Left colon (tissue), 2 donors: ENCODE measurements at places on chromosomes 5 and 9.

DNA sequence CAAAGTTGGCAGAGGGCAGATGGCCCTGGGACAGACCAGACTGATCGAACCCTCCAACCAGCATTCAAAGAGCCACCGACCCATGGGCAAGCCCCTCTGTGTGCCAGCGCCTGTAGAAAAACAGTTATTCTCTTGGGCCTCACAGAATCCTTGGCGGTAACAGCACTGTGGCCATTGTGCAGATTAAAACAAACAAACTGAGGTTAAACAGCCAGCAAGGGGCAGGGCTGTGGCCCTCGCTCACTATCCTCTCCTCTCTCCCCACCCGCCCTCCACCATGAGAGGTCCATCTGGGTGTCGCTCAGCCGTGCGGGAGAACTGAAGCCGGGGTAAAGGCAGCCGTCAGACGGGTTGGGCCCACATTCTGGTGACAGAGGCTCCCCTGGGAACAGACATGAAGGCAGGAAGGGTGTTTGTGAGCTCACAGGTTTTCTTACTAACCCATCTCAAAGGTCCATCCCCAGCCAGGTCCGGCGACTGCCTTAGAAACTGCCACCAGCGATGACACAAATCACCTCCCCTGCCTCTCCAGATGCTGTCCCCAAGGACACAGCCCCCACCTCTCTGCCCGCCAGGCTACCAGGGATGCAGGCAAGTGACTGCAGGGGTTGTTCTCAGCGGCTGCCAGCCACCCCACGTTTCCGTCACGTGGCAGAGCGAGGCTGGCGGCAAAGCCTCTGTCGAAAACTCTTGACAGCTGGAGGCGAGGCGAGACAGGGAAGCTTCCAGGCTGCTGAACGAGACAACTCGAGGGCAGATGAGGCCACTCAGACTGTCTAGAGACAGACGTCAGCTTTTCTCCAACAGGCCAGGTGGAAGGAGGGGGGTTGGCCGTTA lies 75.8 kb upstream of the SARDH start:
- no peak for DNase-seq

DNA sequence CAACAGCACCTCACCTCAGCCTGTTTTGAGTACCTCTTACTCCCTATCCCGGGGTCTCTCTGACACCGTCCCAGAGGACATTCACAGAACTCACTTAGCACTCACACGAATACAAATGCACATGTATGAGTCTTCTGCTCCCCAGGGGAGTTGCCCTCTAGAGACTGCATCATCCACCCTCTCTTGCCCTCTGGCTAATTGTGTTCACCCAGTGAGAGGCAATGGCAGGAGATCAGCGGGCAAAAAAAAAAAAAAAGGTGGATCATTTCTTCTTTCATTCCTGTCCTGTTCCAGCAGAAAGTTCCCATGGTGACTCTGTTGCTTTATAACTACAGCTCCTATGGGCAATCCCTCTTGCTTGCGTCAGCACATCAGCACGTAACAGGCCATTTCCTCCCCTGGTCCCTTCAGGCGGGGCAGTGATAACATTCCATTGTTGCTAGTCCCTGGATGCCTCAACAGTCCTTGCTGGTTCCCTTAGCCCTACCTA lies 23.5 kb upstream of the SNX2 start:
- no peak for DNase-seq

- no peak for DNase-seq
Measured at GRCh38 chr5:45385321-45386058, 310.7 kb downstream of the HCN1 start.

DNA sequence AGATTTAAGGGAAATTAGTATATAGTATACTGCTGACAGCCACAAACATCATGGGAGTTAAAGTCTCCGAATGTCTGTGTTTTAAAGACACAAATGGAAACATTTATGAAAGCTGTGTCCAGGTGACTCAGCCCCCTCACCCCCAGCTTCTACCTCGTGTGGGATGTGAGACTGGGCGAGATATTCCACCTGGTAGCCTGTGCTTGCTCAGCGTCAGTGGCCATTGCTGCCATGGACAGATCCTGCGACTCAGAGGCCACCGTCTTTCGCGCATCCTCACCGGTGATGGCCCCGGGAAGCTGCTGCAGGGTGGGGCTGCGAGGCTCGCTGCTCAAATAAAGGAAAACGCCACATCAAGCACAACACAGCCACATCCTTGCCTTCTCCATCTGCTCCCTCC lies 31.2 kb upstream of the EXOC3 start:
- DNase-seq, result no peak

- no peak for DNase-seq
Measured at GRCh38 chr9:70060883-70061507, 17.3 kb downstream of the MAMDC2 start.

DNA sequence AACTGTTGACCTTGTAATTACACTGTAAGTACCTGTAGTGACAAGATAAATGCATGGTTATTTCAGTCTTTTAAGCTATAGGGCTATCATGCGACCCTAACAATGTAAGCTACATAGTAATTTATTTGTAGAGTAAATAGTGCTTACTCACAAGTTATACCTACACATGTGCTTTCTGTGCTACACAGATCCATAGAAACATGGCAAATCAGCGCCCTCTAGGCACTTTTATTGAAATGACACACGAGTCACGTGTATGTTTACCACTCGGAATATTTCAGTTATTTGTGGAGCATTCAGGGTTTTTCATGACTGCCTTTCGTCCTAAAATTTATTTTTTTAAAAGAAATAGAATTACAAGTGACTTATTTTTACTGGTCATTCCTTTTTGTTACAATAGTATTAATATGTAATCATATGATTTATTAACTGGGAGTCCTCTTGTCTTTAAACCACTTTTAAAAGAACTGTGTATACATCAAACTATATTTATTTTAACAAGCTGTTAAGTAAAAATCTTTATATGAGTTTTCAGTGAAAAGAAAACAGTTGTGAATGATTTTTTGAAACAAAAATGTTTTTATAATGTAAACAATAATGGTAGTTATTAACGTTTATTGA lies 1242.3 kb upstream of the WWC1 start:
- DNase-seq, result peak; percentile 43

- DNase-seq, result no peak
Measured at GRCh38 chr9:18362901-18363685, 110.9 kb upstream of the ADAMTSL1 start.

GRCh38 chr5:112799661-112800060 lies 61.4 kb upstream of the SRP19 start:
- DNase-seq, result no peak

- no peak for DNase-seq
Measured at GRCh38 chr5:108193021-108193795, 188.7 kb downstream of the FBXL17 start.

DNA sequence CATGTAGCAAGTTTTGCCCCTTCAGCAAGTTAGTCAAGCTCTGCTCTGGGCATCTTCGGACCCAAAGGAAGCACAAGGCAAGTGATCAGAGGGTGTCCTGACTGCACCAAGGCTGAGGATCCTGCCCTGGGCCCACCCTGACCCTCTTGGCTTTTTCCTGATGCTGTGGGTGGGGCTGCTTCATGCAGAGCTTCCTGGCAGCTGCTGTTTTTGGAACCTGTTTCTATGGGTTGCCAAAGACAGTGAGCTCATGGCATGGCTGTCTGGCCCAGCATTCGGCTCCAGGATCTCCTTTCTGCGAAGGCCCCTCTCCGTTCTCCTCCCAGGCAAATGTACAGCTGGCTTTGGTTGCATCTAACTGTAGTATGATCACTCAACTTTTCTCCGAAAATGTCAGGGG lies 497.9 kb downstream of the ARHGEF28 start:
- DNase-seq, result no peak

- DNase-seq, result no peak
Measured at GRCh38 chr5:159678657-159679392, 237.5 kb upstream of the ADRA1B start.

- DNase-seq, result no peak
Measured at GRCh38 chr5:150791536-150791935, 13.0 kb downstream of the SMIM3 start.

DNA sequence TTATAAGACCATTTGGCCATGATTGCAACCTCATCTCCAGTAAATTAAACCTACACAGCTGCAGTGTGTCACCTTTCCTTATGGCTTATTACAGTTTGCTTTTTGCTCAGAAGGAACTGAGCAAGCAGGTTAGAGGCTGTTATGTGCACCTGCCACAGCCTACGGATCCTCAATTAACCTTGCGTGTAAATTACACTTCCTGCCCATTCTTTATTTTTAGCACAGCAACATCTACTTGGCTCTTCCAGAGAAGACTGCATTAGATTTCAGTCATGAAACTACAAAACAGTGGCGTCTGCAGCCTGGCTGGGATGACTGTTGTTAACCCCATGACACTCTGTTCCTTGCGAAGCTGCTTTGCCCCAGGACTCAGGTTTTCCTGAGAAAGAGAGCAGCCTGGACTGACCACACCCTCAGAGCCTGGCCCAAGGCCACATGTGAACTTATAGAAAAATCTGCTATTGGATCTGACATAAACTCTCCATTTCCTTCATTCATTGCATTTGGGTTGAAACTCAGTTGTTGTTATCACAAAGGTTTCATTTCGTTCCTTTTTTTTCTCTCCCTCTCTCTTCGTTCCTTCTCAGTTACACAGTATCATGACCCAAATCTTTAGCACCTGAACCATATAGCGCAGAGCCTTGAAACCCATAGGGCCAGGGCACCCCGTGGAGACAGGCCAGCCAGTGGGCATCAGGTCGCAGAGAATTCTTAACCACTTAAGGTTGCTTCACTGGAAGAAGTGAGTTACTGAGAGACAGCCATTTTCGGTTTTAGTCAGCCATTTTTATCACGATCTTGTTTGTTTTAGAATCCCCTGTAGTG lies 138.6 kb downstream of the PALM2AKAP2 start:
- DNase-seq, result peak; percentile 43

DNA sequence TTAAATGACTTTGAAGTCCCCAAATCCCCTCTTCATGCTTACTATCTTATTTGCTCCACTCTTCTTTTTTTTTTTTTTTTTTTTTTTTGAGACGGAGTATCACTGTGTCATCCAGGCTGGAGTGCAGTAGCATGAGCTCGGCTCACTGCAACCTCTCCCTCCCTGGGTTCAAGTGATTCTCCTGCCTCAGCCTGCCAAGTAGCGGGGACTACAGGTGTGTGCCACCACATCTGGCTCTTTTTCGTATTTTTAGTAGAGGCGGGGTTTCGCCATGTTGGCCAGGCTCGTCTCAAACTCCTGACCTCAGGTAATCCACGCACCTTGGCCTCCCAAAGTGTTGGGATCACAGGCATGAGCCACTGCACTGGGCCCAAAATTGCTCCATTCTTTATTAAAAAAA lies 51.0 kb downstream of the ST8SIA4 start:
- no peak for DNase-seq

DNA sequence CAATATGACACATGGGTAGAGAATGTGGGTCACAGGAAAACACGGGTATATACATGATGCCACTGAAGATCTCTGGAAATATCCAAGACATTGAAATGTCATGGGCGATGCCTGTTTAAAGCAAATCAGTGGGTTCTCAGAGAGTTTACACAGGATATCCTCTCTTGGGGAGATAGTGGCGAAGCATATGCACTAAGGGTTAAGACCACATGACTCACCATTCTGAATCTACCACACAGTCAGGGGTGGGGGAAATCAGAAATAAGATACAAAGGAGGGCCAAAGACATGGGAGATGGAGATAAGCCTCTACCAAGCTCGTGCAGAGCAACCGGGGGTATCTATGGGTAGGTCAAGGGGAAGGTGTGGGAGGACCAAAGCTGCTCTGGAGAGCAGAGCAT lies 58.8 kb downstream of the SH3PXD2B start:
- no peak for DNase-seq

- DNase-seq, result no peak
Measured at GRCh38 chr9:132237481-132237880, 75.6 kb downstream of the NTNG2 start.

- DNase-seq, result no peak
Measured at GRCh38 chr9:126228111-126228780, 98.4 kb upstream of the MVB12B start.

DNA sequence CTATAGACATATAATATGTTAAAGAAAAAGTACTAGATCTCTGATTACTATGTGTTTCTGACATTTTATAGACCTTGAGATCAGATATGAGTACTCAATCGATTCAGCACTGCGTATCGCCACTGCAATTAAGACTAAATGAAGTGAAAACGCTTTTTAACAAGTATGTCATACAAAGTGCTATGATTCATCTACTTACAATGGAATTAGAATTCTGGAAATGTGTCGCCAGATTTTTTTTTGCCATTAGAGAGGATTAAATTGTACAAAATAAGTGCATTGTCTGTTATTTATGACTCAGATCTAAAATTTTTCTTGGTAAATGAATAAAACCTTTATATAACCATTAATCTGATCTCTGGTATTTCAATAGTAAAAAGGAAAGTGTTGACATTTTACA lies 20.0 kb upstream of the AGGF1 start:
- DNase-seq, result no peak

DNA sequence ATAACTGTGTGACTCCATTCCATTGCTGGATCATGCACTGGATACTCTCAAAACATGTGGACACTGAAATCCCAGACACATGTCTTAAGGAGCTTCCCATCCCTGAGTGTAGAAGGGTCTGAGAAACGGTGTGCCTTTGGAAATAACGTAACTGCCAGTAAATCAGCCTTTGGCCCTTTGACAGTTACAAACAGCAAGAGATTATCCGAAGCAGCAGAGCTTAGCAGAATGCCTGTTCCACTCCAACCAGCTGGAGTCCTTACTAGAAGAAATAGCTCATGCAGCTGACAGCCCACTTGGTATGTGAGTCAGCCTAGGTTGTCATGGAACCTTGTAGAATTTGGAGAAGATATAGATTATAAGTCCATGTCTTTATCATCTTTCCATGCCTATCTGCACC lies 7.0 kb downstream of the TMEM252 start:
- DNase-seq, result no peak

DNA sequence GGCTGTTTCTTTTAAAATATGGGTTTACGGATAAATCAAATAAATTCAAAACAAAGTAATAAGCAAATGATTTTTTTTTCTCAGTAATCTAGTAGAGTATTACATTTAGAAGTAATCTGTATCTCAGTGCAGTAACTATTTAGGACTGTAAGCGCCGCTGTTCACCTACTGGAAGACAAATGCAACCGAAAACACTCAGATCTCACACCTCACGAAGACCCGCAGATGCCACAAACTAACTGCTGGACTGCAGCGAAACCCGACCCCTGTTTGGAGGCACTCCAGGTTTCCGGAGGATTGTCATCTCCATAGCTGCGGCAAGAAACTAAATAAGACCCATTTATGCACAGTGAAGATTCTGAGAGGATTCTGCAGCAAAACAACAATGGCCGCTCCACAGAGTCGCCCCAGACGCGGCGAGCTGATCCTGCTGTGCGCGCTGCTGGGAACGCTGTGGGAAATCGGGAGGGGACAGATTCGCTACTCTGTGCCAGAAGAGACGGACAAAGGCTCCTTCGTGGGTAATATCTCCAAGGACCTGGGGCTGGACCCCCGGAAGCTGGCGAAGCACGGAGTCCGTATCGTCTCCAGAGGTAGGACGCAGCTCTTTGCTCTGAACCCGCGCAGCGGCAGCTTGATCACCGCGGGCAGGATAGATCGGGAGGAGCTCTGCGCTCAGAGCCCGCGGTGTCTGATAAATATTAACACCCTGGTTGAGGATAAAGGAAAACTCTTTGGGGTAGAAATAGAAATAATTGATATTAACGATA lies at the start of gene PCDHGA8:
Gene PCDHGA8 (plus strand): TSS at position 205 of the 770 bp plus-strand sequence. CDS start 181 bp downstream, at position 386.
- DNase-seq, result no peak
